NCI-H82 (cell line): ENCODE measurements at places on chromosomes 6 and 20.

- DNase-seq, result peak; percentile 89
These were observed 11.7 kb downstream of the TFEB start for GRCh38 chr6:41723530-41724227.

- DNase-seq, result no peak
These were observed 164.9 kb downstream of the SCML4 start for GRCh38 chr6:107658920-107659865.

DNA sequence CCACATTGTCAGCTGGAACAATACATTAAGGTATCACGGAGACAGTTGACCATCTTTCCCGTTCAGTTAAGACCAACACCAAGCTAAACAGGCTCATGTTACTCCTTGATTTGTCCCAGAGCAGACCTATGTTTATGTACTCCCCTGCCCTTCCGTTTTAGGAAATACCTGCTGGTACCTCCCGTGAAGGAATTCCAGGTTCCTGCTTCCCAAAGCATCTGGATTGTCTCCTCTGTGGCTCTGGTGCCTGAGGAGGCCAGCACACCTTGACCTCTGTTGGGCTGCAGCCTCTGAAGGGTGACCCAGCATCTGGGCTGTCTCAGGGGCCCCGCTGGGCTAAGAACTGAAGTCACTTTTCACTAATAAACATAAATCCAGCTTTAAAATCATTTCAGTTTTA is 647.8 kb upstream of the MARCKS start:
- DNase-seq, result no peak

DNA sequence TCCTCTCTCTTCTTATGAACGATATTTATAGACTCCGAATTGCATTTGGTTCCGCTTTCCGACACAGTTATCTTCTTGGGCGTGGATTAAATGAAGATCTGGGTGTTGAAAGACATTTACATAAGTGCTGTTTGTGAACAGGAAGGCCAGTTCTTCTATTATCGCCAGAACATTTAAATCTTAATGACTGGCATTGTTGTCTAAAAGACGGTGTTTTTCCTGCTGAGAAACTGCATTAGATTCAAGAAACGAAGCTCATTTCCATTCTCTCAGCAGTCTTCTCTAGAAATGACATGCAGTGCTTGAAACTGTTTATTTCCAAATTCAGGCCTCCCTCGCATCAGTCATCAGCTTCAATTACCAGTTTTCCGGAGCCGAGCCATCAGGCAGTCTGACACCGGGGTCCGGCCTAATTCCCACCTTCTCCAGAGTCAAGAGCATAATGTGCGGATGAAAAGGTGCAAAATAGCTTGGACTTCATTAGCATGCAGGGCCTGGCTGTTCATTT is 16.0 kb downstream of the LINC00237 start:
- no peak for DNase-seq

- no peak for DNase-seq
These were observed 114.0 kb downstream of the LCA5 start for GRCh38 chr6:79423216-79423615.

DNA sequence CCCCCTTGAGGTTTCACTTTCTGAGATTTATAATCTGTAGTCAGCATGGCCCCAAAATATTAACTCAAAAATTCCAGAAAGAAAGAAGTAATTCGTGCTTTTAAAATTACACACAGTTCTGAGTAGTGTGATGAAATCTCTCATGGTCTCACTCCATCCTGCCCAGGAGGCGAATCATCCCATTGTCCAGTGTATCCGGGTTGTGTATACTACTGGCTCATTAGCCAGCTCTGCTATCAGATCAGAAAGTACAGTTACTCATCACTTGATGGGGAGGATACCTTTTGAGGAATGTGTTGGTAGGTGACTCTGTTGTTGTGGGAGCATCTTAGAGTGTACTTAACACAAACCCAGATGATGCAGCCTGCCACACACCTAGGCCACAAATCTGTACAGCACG is 65.2 kb downstream of the CDC5L start:
- DNase-seq, result no peak

DNA sequence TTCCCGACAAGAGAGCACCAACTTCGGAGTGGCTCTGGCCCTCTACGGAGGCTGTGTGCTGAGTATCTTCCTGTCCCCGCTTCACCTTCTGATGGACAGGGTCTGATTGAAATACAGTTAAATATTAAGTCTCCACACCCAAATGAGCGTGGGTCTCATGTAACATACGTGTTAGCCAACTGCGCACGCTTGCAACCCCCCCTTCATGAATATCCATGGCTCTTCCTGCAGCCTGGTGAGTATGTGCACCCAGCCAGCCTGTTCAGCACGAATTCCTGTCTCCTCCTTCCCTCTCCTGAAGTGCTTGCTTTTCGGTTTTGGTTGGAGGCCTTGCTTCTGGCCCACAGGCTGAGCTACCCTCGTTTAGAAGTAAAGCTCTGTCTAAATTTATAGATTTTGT is 102.9 kb upstream of the FRMD1 start:
- no peak for DNase-seq

DNA sequence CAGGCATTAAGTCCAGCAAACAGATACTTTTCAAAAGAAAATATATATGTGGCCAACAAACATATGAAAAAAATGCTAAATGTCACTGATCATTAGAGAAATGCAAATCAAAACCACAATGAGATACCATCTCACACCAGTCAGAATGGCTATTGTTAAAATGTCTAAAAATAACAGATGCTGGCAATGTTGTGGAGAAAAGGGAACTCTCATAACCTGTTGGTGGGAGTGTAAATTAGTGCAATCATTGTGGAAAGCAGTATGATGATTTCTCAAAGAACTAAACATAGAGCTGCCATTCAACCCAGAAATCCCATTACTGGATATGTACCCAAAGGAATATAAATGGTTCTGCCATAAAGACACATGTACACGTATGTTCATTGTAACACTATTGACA is 20.6 kb downstream of the KCNQ5 start:
- no peak for DNase-seq

DNA sequence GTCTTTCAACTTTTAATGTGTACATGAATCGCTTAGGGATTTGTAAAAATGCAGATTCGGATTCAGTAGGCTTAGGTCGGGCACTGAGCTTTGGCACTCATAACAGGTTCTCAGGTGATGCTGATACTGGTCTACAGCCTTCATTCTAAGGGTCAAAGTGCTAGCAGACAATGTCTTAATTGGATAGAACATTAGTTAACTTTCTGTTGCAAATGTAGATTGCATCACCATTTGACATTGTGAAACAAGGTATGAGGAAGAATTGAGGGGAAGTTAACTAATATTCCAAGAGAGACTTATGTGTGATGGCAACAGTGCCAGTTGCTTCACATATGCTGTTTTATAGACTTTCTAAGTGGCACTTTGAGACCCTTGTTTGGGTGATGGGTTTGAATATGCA is 86.9 kb downstream of the MLIP start:
- no peak for DNase-seq

DNA sequence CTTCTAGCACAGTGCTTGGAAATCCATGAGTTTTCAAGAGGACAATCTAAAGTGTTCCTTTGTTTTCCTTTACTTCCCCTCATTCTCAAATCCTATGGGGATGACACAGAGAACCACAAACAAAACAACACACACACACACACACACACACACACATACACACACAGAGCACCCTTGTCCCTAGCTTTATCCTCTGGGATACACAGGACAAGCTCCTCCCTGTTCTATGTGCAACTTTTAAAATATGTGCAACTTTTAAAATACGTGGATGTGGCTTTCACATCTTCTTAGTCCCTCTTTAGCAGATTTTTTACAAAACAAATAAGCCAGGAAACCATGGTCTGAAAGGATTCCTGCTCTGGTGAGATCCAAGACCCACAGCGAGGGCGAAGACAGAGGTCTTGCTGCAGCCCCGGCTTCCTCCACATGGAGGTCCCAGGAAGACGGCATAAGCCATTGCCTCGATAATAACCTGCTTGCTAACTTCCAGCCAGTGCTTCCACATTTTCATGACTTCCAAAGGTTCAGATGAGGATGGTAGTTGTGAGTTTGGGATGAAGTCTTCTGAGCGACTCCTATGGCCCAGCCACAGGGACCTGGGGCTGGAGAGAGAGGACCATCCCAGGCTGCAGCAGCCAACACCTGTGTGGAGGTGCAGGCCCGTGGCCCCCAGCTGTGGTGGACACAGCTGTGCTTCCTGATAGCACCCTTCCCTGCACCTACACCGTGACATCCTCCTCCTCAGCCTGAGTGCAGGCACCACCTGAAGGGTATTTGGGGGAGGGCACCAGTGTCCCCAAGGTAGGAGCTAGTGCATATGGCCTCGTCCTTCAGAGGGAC is 62.8 kb upstream of the CD93 start:
- no peak for DNase-seq

DNA sequence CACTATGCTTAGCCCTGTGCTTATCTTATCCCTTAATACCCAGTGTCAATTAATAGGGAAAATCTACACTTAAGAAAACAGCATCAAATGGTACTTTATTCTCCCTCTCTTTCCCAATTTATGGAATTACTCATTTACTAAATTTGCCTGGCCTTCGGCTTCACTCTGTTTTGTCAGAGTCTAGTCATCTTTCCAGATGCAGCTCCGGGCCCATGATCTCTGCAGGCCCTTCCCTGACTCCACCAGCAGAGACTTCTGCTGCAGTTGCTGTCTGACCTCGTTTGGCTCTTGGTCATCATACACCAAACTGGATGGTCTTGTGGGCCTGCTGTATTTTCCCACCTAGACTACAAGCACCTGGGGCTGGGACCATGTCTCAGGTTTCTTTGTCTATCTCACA is 27.4 kb downstream of the MRS2 start:
- DNase-seq, result no peak

DNA sequence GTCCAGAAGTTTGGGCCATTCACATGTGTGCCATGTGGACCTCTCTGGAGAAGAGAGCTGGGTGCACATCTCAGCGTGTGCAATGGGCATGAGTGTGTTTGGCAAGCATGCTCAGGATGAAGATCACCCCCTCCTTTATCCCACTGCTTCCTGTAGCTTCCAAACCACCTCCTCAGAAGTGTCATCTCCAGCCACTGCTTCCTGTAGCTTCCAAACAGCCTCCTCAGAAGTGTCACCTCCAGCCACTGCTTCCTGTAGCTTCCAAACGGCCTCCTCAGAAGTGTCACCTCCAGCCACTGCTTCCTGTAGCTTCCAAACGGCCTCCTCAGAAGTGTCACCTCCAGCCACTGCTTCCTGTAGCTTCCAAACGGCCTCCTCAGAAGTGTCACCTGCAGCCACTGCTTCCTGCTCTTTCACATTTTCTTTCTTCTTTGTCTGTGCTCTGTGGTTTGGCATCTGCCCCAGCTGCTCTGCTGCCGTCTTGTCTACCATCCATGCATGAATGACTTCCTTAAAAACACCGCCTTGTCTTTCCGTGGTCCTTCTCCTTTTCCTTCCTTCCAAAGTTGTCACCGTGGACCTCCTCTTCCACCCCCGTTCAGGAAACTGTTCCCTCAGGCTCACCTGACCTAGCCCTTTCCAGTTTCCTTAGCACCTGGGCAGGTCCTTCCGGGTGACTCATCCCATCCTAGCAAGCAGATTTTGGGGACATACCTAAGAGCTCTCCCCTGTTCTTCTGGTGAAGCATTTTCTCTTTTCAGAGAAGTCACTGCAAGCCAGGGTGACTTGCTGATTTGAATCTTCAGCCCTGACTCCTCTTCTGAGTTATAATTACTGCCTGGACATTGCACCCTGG is 43.5 kb upstream of the TIAM2 start:
- DNase-seq, result no peak

DNA sequence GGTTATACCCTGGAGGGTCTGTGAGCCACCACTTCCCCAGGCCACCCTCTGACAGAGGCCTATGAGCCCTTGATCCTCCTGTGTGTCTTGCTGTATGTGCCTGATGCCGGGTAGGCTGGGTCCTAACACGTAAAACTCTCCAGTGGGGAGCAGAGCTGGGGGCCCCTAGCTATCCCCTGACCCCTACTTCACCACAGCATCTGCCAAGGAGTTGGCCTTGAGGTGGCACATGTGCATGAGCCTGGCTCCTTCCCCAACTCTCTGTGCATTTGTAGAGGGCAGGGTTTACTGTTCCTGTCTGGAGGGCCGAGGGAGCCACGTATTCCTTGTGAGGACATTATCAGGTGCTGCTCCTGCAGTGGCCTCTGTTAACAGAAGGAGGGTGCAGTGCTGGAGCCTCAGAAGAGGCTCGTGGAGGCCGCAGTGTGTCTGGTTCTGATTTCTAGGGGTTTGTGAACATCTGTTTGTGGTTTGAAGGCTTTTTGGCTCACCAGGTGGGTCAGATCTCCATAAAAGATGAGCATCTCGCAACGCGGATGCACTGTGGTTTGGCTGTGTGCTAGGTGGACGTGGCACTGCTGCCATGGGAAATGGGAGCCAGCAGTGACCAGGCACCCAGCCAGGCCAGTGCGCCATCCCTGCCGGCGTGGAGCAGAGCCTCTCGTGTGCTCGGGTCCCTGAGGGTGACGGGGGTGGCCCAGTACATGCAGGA is 152.1 kb downstream of the DTNBP1 start:
- no peak for DNase-seq

DNA sequence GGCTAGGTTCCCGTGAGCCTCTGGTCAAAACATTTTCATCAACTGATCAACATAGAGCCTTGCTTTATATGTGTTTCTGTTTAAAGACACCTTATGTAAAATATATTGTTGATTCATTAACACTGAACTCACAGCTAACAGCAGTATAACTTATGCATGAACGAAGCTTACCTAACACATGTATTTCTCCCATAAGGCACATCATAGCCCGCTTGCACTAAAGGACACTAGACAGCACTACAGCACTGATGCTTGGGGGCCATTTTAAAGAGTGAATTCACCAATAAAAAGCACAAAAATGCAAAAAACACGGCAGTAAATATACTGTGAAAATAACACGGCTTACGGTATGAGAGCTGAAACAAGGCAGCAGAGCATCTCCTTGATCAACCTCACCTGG is 4.0 kb downstream of the FLOT1 start:
- no peak for DNase-seq

- DNase-seq, result peak; percentile 91
These were observed at the start of gene PFDN4 for GRCh38 chr20:54207743-54208547. Gene PFDN4, plus strand, starts transcription at chr20:54208087. Its CDS starts 14 bp downstream, at chr20:54208101.

GRCh38 chr6:108134213-108134970 is 31.4 kb upstream of the NR2E1 start:
- DNase-seq, result no peak

- no peak for DNase-seq
These were observed 84.6 kb upstream of the SGK1 start for GRCh38 chr6:134402372-134402984.

- peak; percentile 51 for DNase-seq
These were observed 576 bp downstream of the NECAB3 start for GRCh38 chr20:33673410-33674293.

DNA sequence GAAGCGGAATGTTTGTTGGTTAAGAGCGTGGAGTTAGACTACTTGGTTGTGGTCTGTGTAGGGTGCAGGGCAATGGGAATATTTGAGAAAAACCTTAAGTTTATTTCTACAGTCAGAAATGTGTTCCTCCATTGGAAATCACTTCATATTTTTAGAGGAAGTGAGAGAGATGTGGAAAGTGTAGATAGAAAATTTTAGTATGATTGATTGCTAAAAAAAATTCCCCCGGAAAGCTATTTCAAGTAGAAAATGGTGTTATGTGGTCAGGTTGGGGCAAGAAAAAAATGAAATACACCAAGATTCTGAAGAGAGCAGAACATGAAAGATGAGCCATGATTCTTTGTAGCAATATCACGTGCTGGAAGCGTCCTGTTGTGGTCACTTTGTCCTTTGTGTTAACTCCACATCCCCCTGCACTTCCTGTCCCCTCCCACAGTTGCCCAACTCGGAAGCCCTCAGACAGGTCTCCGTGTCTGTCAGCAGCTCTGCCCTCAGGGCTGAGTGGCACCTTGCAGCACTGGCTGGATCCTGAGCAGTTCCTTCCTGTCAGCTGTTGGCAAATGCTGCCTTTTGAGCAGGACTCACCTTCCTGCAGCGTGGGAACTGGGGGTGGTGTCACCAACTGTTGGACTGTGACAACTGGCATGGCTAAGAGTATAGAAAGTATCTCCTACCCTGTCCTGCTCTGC is 137.5 kb upstream of the SLC24A3 start:
- DNase-seq, result no peak
